ENCODE measurements at places on chromosomes 13 and 19. TPM values are rescaled to one million over a fixed set of nuclear protein-coding genes. Genes with fewer than 3 reads are reported as not detected.
A peak's percentile ranks its signal among the peaks of the same experiment; 100 is the strongest.

DNA sequence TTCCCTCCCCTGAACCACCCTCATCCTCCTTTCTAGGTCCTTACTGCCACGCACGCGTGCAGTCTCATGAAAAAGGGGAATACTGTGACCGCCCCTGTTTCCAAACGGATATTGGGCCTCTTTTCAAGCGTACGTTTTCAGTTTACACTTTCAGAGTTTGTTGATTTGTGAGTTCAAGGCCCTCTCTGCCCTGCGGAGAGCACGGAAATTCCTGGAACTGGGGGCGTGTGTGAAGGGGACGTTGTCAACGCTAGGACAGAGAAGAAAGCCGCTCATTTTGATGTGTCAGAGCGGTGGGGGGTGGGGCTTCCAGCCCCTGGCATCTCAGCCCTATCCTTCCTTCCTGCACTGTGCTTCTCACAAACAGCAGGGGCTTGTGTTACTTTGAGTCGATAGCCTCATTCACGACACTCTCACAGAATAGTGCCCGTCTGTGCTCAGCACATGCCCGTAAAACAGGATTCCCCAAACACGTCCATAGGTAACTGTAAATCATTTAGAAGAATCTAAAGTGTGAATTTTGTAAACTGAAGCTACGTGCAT, 137.6 kb upstream of the PEG3 start:
- no peak for DNase-seq

DNA sequence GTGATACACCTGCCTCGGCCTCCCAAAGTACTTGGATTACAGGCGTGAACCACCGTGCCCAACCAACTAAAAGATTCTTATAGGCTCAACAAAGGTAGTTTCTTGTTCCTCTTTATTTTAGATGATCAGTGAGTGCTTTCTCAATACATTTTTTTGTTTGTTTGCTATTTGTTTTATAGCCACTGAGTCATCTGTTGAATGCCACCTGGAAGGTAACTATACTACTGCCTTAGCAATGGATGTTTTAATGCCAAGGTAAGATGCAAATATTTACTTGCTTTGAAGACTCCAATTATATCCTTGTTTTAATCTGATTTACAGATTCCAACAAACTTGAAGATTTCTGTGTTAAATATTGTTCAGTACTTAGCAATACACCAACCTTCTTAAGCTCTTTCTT, 2807.4 kb upstream of the PCDH20 start:
- no peak for DNase-seq

- DNase-seq: no peak
These were observed 34.4 kb downstream of the DCLK1 start for GRCh38 chr13:36096461-36097416.

Gene NKPD1
- total RNA-seq: 1.2 TPM

Gene SPATA13
- total RNA-seq: 30.6 TPM

DNA sequence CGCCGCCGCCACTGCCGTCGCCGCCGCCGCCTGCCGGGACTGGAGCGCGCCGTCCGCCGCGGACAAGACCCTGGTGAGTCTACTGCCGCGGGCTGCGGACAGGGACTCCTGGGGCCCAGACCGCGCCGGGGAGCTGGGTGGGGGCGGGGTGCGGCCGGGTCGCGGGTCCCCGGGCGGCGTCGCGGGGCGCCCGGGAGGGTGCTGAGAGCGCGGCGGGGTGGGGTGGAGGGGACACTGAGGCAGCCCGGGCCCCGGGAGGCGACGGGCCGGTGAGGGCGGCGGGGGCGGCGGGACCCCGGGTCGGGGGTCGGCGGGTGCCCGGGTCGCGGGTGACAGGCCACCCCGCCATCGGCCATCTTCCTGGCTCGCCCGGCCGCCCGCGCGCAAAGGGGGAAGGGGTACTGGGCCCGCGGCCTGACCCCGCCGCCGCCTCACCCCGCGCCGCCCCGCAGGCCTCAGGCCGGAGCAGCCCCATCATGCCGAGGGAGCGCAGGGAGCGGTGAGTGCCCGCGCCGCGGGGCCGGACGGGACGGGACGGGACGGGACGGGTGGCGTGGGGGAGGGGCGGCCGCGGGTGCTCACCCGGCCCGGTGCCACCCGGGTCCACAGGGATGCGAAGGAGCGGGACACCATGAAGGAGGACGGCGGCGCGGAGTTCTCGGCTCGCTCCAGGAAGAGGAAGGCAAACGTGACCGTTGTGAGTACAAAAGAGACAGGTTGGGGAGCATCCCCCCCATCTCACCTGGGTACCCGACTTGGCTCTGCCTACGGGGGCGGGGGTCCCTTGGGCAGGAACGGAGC, 489 bp downstream of the CCNE1 start:
- no peak for DNase-seq

DNA sequence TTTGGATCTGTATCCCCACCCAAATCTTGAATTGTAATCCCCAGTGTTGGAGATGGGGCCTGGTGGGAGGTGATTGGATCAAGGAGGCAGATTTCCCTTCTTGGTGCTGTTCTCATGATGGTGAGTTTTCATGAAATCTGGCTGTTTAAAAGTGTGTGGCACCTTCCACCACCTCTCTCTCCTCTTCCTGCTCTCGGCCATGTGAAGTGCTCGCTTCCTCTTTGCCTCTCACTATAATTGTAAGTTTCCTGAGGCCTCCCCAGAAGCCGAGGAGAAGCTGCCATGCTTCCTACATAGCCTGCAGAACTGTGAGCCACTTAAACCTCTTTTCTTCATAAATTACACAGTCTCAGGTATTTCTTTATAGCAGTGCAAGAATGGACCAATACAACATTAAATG, 15.7 kb downstream of the COMMD6 start:
- no peak for DNase-seq

Gene ANGPTL8
- not detected for total RNA-seq

Gene CDX2
- total RNA-seq: not detected

Gene HTR2A
- 13.0 TPM for total RNA-seq

Gene PIP5K1C
- total RNA-seq: 15.1 TPM

DNA sequence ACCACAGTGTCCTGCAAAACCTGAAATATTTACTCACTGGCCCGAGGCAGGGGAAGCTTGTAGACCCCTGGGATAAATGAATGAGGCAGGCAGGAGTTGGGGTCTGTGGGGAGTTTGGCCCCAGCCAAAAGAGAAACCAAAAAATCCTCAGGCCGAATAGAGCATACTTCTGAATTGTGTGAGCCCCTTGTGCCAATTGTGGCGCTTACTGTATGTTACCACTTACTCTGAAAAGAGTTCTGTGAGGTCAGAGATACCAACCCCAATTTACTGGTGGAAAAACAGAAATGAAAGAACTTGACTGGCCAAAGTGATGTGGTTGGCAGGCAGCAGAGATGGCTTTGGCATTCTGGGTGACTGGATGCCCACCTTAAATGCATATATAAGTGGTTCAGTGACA, 6.9 kb downstream of the CARM1 start:
- no peak for DNase-seq

- peak; percentile 12 for DNase-seq
These were observed at the start of gene ATP7B for GRCh38 chr13:52010890-52011631. Gene ATP7B, minus strand, starts transcription at chr13:52011450. Its CDS starts 113 bp downstream, at chr13:52011337.

DNA sequence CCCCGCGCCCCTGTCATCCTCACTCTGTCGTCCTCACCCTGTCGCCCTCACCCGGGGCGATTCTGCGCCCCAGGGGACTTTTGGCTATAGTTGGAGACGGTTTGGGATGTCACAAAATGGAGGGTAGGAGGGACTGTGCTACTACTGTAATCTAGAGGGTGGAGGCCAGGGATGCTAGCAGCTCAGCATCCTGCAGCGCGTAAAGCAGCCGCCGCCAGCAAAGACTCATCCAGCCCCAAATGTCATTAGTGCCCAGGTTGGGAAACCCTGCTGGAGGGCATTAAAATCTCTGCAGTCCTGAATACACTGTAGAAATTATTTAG, 362 bp downstream of the ZNF557 start:
- no peak for DNase-seq

- DNase-seq: no peak
These were observed 5.2 kb upstream of the ZNF628 start for GRCh38 chr19:55471266-55471665.
